ENCODE measurements at places on chromosomes 7 and 10. TPM values are rescaled to one million over a fixed set of nuclear protein-coding genes. Genes with fewer than 3 reads are reported as not detected.

Gene ASAH2
- total RNA-seq = 2.2 TPM

Gene SRGN
- 96.3 TPM for total RNA-seq

Gene CFAP43
- total RNA-seq = 0.15 TPM

Gene ITIH5
- 0.05 TPM for total RNA-seq

Gene NPTX2
- 0.12 TPM for total RNA-seq
